Skin of body (tissue), 3 donors: ENCODE measurements at places on chromosomes 5 and 9.

GRCh38 chr5:69494452-69494851 lies 1.9 kb downstream of the OCLN start:
- no peak for DNase-seq

GRCh38 chr9:7097040-7097715 lies 339.4 kb downstream of the KDM4C start:
- DNase-seq: no peak

- DNase-seq: no peak
These were observed 28.3 kb upstream of the PAX5 start for GRCh38 chr9:37062336-37062735.

DNA sequence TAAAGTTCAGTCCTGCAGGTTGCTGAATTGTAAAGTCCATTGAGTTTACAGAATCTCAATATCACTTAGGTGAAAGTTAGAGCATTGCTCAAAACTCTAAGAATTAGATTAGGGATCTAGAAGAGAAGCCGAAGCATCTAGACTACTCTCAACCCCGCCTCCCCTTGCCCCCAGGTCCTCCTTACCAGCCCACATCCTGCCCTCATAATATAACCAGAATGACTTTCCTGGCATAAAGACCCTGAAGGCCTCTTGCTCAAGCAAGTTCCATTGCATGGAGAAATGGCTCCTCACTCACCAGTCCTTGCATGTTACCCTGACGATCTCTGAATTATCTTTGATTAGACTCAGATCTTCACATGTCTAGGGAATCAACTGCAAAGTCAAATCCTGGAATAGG lies 78.8 kb downstream of the SPATA31C2 start:
- no peak for DNase-seq

DNA sequence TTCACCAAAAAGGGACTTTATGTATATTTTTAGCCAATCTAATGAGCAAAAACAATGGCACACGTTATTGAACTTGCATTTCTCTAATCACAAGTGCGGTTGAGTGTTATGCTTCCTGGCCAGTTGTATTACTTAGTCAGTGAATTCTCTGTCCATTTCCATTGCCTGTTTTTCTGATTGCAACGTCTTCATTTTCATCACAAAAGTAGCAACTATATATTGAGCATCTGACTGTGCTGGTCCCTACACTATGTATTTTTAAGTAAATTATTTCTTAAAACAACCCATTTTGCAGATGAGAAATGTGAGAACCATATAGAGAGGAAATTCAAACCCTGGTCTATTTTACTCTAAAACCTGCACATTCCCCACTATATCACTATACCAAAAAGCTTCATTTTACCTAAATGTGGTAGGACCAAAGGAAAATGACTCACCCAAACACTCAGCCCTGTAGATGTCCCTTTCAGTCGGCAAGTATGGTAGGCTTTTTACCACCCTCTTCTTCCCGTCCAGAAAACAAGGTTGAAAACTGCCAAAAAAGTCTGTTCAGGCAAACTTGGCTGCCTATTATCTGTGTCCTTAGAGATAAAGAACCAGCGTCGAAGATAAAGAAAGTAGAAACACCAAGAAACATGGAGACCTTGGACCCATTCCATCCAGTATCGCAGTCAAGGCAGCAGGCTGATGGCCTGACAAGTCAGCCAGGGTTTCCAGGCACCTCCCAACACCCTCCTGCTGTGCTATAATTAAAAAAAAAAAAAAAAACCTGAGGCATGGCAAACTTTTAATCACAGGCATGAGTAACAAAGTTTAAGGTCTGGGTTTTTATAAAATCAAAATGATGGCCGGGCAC lies 18.8 kb upstream of the FAM13B start:
- DNase-seq: no peak

GRCh38 chr5:168889039-168889438 lies 309.9 kb upstream of the PANK3 start:
- no peak for DNase-seq

DNA sequence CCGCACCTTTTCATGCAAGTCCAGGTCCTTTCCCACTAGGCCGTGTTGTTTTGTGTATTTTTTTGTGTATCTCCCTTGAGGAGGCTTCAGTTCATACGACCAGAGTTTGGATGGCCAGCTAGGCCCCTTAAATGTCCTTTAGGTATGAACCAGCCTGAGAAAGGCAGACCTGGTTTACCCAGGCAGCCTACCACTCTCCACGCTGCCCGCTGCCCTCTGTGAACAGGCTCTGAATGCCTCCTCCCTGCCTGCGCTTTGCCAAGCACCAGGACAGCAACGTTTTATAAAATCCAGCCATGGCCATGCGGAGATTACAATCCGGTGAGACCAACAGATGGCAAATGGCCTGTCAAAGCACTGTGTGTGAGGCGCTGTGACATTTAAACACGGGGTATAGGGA lies 626 bp upstream of the CLTB start:
- DNase-seq: no peak

GRCh38 chr5:84729326-84729725 lies 344.6 kb upstream of the EDIL3 start:
- no peak for DNase-seq

- DNase-seq: no peak
These were observed 50.2 kb upstream of the RNF38 start for GRCh38 chr9:36450110-36450732.

- DNase-seq: no peak
These were observed 16.6 kb downstream of the SPTLC1 start for GRCh38 chr9:92098638-92099037.

DNA sequence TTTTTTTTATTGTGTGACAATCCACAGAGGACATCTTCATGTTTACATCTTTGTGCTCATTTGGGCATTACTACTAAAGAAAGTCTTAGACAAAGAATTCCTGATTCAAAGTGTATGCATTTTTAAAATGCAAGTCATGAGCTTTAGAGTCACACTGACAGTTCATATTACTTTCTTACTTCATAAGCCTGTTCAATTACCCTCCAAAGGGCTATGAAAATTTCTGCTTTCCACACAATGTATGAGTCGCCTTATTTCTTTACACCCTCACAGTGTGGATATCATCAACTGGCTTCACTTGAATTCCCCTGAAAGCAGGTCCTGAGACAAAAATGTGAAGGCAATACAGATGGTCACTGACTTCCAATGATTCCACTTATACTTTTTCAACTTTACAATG lies 280.4 kb upstream of the PTGER4 start:
- DNase-seq: no peak

GRCh38 chr5:138354926-138355378 lies 2.5 kb downstream of the KDM3B start:
- DNase-seq: peak; percentile 52

GRCh38 chr9:37438359-37438758 lies 15.9 kb downstream of the GRHPR start:
- DNase-seq: no peak

DNA sequence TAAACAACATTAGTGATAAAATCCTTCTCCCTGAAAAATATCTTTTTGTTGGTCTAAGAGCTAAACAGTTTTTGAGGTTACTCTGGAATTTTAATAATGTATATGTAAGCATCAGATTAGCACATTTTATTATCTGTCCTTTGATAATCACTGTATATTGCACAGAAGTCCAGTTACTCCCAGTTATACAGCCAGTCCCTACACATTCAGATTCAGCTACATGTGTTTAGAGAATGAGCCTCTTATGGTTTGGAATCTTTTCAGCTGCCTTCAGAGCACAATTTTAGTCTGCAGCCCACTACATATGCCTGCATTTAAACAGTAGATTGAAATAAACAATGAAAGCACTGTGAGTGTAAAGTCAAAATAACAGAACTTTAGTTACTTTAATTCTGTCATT lies 438.2 kb downstream of the ARHGEF28 start:
- DNase-seq: no peak

- DNase-seq: no peak
These were observed 39.2 kb downstream of the NADK2 start for GRCh38 chr5:36202521-36202961.

DNA sequence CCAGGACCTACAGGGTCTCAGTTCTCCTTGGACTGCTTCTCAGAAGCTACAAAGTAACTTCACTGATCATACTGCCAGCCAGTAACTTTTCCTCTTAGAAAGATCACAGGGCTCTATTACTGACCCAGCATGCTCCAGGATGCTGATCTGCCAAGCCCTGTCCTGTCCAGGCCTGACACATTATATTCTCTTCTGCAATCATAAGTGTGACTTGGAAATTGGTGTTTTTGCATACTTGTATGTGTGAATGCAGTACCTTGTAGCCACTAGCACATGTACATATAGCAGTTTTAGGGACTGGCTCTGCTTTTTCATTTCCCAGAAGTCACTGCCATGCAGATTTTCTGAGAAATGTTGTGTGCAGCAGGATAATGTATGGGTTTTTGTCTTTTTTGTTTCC lies 40.1 kb upstream of the CCNH start:
- DNase-seq: no peak

GRCh38 chr5:38163636-38164237 lies 94.6 kb upstream of the EGFLAM start:
- DNase-seq: no peak

DNA sequence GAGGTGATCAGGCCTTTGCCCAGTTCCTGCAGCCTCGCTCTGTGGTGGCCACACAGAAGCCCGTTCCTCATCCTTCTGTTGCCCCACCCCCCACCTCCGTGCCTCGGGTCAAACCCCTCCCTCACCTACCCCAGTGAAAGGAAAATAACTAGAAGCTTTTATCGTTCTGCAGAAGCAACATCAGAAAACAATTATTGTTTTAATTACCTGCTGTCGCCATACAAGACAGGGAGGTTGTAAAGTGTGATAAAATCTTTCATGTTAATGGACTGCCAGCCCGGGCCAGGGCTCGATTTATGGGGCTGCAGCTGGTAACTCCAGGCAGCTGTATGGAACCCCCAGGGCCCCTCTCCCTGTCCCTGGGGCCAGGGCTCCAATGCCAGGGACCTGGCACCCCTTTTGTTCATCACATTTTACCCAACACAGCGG lies 20.6 kb downstream of the UNC5A start:
- no peak for DNase-seq

DNA sequence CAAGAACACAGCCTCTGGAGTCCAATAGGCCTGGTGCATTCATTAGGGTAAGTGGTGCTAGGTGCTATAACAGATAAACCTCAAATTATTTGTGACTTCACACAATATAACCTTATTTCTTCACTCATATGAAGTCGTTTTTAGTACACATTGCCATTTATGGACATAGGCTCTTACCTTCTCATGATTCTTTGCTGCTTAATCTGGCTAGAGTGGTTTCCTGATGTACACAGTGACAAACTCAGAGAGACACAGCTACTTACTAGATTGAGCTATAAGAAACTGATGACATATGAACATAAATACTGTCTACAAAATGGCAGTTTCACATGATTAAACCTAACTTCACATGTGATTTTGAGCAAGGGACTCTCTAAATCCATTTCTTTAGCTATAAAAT lies 14.2 kb upstream of the SUB1 start:
- DNase-seq: no peak

DNA sequence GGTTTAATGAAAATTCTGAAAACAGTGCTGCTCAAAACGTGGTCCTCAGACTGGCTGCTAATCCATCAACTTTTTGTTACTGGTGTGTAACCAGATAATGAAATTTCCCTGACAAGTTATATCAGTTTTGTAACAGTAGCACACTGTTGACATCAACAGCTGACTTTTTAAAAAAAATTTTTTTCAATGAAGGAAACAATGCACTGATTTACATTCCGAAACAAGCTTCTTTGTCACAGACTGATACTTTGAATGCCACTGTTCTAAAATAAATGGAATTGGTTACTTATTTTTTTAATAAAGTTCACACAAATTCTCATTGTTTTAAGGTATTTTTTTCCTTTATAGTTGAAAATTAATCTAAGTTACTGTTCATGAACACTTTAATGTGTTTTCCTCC lies 169.1 kb downstream of the NIPBL start:
- DNase-seq: no peak

GRCh38 chr5:91079037-91079436 lies 304.1 kb downstream of the ARRDC3 start:
- DNase-seq: peak; percentile 67

- DNase-seq: no peak
These were observed 47.6 kb downstream of the ADAMTS2 start for GRCh38 chr5:179297486-179298180.

DNA sequence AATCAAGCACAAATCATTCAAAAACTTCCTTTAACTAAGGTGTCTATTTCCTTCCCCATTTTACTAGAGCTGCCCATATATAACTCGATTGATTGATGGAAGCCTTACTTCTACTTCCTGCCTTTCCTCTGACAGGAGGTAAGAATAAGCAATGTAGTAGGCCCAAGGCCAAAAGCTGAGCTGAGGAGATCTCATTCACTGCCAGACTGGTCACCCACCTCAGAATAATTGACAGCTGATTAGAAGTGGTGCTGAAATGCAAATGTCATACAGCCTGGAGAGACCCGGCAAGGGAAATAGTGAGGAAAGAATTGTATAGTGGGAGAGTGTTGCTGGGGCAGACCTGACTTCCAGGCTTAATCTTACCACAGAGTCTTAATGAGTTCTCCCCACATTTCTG lies 239.9 kb downstream of the SAXO1 start:
- no peak for DNase-seq

DNA sequence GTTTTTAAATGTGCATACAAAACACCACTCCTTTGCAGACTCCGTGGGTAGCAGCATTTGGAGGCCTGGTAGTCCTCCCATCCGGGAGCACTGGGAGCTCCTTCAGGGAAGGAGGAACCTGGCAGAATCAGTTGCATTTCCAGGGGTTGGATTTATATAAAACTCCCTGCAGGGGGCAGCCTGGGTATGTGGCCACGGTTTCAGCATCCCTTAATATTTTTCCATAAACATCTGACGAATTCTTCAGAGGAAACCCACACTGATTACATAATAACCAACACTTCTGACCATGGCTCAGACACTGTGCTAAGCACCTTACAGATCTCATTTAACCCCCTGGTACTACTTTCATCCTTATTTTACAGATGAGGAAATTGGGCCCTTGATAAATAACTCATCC lies 6.1 kb upstream of the AFAP1L1 start:
- DNase-seq: no peak

DNA sequence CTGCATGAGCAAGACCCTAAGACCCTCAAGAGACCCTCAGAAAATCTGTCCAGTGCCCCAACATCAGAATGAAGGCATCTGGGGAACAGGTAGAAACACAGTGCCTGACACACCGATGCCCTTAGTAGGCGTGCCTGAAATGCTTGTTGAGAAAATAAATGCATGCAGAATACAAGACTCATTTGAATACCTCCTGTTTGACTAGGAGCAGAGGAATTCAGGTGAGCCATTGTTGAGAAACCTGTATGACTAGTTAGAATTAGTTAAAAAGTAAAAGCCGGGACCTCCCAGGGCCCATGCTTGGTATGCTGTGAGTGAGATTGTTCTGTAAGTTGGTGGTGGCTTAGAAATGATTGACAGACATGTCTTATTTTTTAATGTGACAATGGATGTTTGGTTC lies 55.0 kb downstream of the WWC1 start:
- DNase-seq: no peak

DNA sequence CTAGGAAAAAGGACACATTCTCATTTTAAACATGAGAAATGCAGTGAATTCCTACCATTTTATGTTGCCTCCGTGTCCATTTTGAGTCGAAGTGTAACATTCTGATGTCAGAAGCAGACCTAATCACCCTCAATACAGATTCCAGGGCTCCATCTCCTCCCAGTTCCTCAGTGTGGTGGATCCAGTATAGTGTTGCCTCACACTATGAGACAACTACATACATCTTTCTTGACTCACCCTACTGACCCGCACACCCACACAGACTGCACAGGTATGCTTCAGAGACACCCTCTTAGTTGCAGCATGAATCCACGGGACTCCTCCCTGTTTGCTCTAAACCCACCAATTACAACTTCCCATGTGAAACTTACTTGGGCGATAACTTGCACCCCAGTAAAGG lies 564.9 kb downstream of the SEMA5A start:
- no peak for DNase-seq

- no peak for DNase-seq
These were observed 20.4 kb upstream of the CEP72 start for GRCh38 chr5:591746-592145.
